ENCODE measurements at places on chromosomes 4 and X. TPM values are rescaled to one million over a fixed set of nuclear protein-coding genes. Genes with fewer than 3 reads are reported as not detected.

The AIFM1 gene
- 60.0 TPM for total RNA-seq

- H3K4me3 ChIP-seq: no peak overlapping the region
- no peaks in the 10 kb centered on the region for H3K36me3 ChIP-seq
- H3K27me3 ChIP-seq: no peaks in the 10 kb centered on the region
- DNase-seq: peak; percentile 79
These were observed 16.0 kb downstream of the MEPE start for GRCh38 chr4:87848622-87849351.

DNA sequence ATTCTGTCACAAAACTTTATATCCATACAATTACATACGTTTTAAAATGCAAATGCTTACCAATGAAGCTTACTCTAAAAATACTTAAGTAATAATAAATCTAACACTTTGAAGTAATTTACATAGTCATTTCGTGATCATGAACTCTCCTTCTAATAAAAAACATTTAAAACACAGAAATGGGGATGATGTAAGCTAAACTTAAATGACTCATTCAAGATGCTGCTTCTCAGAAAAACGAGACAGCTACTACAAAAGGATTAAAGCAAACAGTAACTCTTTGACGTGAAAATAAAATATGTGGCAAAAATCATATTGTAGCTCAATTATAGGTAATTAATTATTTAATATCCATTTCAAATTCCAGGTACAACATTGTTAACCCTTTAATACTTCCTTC lies 148.7 kb downstream of the FGF16 start:
- no peak overlapping the region for H3K27ac ChIP-seq
- H3K27me3 ChIP-seq: no peaks in the 10 kb centered on the region
- H3K4me1 ChIP-seq: no peaks in the 10 kb centered on the region
- H3K4me3 ChIP-seq: no peak overlapping the region
- no peaks in the 10 kb centered on the region for H3K36me3 ChIP-seq

DNA sequence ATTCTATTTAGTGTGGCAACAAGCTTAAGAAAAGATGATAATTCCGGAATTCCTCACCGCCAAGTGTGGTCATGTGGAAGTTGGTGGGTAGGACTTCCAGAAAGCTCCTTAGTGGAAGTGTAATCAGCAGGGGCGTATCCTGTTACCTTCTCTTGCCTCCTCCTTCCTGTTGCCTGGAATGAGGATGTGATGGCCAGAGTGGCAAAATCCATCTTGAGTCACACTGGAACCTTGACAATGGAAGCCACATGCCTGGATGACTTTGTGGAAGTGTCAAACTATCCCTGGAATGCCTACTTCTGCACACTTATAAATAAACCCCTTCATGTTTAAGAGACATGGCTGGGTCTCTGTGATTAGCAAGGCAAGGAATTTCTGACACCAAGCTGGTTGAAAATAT lies 191.0 kb downstream of the PRDM5 start:
- DNase-seq: no peak
- no peak overlapping the region for H3K4me3 ChIP-seq
- H3K27ac ChIP-seq: no peak overlapping the region
- H3K27me3 ChIP-seq: no peaks in the 10 kb centered on the region
- H3K4me1 ChIP-seq: no peaks in the 10 kb centered on the region

GRCh38 chrX:114058988-114059418 lies 524.9 kb upstream of the HTR2C start:
- no peak overlapping the region for H3K4me3 ChIP-seq
- DNase-seq: no peak
- no peaks in the 10 kb centered on the region for H3K36me3 ChIP-seq
- no peaks in the 10 kb centered on the region for H3K27me3 ChIP-seq

DNA sequence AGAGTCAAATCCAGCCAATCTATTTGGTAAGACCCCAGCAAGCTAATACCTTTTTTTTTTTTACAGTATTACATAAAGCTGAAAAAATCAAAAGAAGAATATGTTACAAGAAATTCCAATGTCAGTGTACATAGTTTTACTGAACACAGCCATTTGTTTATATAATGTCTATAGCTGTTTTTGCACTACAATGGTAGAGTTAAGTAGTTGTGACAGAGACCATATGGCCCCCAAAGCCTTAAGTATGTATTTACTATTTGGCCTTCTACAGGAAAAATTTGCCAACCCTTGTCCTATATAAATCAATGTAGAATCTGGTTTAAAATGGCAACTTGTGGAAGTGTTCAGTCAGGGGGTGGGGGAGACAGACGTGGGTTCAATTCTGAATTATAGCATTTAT lies 60.7 kb downstream of the ANTXR2 start:
- no peaks in the 10 kb centered on the region for H3K36me3 ChIP-seq
- no peak overlapping the region for H3K27ac ChIP-seq
- no peak for DNase-seq
- H3K4me3 ChIP-seq: no peak overlapping the region
- H3K27me3 ChIP-seq: no peaks in the 10 kb centered on the region

DNA sequence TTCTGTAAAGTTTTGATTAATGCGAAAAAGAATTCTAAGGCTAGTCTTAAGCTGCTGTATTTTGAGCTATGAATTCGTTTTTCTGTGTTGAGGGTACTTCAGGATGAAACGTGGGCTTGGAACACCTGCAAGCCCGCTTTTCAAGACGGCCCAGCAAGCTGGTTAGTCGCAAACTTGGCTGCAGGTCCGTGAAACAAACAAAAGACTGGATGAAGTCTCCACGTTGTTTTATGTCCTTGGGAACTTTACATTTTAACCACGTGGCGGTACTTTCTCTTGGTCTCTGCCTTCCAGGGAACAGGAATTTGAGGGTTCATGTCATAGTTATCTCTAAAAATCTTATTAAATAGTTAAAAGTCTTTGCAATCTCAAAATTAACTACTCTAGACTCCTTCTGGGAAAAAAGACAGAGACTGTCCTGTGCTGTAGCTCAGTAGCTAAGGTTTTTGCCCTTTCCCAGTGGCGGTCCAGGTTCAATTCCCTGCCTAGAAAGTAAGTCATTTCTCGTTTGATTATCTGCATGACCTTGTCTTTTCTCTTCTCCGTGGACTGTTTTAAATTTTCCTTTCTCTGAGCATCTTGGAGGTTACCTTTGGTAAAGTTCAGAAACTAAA lies 21.0 kb downstream of the TENM3 start:
- H3K27ac ChIP-seq: no peak overlapping the region
- no peak for DNase-seq
- H3K4me3 ChIP-seq: no peak overlapping the region
- no peaks in the 10 kb centered on the region for H3K4me1 ChIP-seq
- no peaks in the 10 kb centered on the region for H3K36me3 ChIP-seq

DNA sequence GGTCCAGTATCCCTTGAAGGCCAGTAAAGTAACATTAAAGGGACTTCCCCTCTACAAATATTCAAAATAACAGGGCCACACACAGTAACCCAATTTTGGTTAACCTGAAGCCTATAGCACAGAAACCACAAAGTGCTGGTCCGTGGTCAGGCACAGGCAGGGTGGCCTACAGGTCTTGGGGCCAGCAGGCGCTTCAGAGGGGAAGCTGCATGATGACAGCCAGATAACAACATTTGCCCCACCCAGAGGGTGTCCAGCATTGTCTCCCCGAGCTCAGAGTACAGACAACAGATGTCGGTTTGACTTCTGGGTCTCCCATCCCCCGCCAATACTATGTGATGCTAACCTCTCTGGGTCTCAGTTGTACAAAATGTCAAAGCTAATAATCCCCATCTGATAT lies 51.1 kb downstream of the SH3KBP1 start:
- no peaks in the 10 kb centered on the region for H3K36me3 ChIP-seq
- no peak overlapping the region for H3K27ac ChIP-seq
- no peaks in the 10 kb centered on the region for H3K4me1 ChIP-seq
- no peak overlapping the region for H3K4me3 ChIP-seq
- DNase-seq: no peak
- H3K27me3 ChIP-seq: no peaks in the 10 kb centered on the region
